ENCODE measurements at places on chromosomes 12 and 14. TPM values are rescaled to one million over a fixed set of nuclear protein-coding genes. Genes with fewer than 3 reads are reported as not detected.

- DNase-seq = peak; percentile 88
Observed at GRCh38 chr12:90058704-90059103, 350.1 kb upstream of the ATP2B1 start.

GRCh38 chr14:88798156-88798555 is 5.4 kb upstream of the EML5 start:
- no peak for DNase-seq

DNA sequence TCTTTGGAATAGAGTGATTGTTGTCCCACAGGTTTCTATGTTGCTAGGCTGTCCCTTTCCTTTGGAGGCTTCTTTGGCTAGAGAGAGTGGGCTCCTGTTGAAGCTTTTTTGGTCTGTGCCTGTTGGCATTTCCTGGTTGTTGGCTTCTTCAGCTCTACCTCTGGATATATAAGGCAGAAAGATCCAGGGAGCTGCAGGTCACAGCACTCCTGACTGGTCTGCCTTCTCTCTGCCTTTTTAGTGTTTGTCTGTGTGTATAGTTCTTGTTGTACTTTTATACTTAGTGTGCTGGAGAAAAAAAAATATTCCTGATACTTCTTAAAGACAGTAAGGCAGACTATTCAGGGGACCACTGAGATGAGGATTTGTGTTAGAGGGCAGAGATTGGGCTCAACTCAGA is 202.7 kb downstream of the FBXL14 start:
- DNase-seq = no peak

DNA sequence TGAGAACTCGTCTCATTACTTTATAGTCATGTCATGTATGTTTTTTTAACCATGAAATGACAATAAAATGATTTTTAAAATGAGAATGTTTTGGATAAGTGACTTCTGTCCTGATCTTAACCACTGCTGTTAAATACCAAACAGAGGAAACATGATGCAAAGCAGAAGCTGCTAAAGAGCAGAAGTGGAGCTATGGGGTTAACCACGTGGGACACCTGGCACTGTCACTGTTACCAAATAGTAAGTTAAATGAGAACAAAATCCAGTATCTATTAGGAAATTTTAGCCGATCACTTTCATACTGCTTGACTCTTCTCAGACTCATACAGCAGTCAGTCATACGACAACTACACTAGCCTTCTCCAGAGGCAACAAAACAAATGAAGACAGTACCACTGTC is 82.4 kb downstream of the SCAF11 start:
- DNase-seq = no peak

- no peak for DNase-seq
Observed at GRCh38 chr12:112456029-112456428, 37.3 kb downstream of the PTPN11 start.

GRCh38 chr12:105659355-105660075 is 329.0 kb downstream of the C12orf75 start:
- peak; percentile 68 for DNase-seq

GRCh38 chr14:61528591-61529021 is 166.7 kb upstream of the HIF1A start:
- DNase-seq = peak; percentile 96

GRCh38 chr12:1500095-1500801 is 94.1 kb downstream of the FBXL14 start:
- peak; percentile 58 for DNase-seq

- DNase-seq = no peak
Observed at GRCh38 chr12:95484524-95484923, 10.6 kb downstream of the METAP2 start.

GRCh38 chr12:57237596-57237931 is 8.1 kb downstream of the SHMT2 start:
- DNase-seq = no peak

- DNase-seq = peak; percentile 4
Observed at GRCh38 chr14:22780105-22780679, 13.7 kb downstream of the OXA1L start.

GRCh38 chr12:11651381-11651780 is 1.9 kb downstream of the ETV6 start:
- no peak for DNase-seq

GRCh38 chr14:22872833-22873520 is 1.4 kb downstream of the LRP10 start:
- peak; percentile 3 for DNase-seq

GRCh38 chr14:55446833-55447232 is 6.4 kb upstream of the TBPL2 start:
- peak; percentile 89 for DNase-seq

DNA sequence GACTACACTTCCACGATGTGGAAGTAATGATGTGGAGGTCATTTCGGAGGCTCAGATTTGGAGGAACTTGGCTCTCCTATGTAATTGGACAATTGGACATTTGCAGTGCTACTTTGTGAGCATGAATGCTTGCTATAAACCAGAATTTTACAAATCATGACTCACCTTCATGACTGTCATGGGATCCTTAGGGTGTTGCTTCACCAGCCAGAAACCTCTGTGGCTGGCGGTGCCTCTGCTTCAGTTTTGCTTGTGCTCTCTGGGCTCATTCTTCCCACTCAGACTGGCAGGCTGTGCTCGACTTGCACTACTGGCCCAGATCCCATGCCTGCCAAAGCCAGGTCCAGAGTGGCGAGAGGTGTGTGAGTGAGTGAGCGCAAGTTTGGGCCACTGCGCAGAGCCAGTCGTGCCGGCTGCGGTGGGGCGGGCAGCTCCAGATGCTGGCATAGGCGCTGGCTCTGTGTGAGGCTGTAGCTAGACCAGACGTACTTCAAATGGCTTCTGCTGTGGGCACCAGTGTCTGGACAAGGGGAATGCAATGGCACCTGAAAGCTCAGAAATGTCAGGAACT is 387.8 kb downstream of the AEBP2 start:
- DNase-seq = no peak

GRCh38 chr14:104228716-104229533 is 90.5 kb downstream of the KIF26A start:
- DNase-seq = no peak

- peak; percentile 13 for DNase-seq
Observed at GRCh38 chr12:64525461-64526160, 73.7 kb downstream of the TBK1 start.

- DNase-seq = peak; percentile 80
Observed at GRCh38 chr14:42994051-42994736, 1387.5 kb downstream of the LRFN5 start.

DNA sequence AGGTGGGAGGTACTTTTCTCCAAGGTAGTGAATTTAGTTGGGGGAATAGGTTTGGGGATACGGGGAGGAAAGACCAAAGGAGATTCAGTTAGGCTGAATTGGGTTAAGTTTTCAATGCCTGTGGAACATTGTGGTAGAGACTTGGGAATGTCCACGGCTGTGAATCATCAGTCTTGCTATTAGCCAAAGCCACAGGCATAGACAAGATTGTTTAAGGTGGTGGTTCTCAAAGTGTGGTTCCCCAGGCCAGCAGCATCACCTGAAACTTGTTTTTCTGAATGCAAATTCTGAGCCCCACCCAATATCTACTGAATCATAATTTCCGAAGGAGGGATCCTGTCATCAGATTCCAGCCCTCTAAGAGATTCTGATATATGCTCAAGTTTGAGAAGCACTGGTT is 316.2 kb downstream of the EGLN3 start:
- DNase-seq = peak; percentile 77

- DNase-seq = peak; percentile 34
Observed at GRCh38 chr12:88529531-88530488, 50.5 kb downstream of the KITLG start.

DNA sequence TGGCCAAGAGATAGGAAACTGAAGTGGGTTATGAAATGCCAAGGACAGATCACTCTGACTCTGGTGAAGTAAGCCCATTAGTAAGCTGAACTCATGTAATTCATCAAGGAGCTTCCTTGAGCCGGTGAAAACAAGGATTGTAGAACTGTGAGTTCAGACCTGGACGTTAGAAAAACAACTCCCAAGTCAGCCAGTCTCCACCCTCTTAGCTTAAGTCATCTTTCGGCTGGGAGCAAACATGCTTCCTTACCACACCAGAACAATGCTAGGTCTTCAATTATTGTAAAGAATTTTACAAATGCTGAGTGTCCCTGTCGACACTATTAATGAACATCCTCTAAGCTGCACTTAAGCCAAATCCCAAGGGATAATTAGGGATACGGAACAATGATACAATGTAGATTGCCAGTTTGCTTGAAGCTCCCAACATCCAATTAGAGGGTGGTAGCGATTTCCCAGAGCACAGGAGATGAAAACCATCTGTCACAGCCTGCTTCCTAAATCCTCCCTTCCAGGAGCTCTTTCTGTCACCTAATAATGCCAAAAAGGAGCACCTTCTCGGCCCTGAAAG is 45.7 kb upstream of the VASH1 start:
- no peak for DNase-seq

DNA sequence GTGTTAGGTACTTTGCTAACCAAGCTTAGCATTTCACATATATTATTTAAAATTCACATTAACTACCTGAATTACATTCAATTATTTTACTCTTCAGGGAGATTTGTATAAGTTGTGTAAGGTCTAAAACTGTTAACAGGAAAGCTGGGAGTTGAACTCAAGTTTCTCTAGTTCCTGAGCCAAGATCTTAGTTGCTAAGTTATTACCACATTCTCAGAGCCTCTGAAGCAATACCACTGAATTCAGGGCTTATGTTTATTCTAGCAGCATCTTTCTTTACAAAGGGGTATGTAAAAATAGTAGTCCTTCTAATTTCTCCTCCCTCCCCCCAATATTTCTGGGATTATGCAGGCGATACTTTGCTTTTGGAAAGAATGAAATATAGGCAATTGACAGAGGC is 786.8 kb downstream of the DIO2 start:
- no peak for DNase-seq

DNA sequence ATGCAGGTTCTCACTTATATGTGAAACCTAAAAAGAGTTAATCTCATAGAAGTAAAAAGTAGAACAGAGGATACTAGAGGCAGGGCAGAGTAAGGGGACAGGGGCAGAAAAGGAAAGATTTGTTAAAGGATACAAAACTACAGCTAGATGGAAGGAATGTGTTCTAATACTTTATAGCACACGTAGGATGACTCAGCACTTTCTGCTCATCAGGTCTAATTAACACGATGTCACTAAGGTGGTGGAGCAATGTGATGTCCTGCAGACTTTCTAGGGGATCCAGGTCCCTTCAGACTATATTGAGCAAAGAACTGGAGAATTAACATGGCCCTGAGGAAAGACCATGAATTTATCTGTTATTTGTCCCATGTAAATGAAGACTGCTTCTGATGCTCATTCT is 80.8 kb upstream of the CMKLR1 start:
- no peak for DNase-seq

DNA sequence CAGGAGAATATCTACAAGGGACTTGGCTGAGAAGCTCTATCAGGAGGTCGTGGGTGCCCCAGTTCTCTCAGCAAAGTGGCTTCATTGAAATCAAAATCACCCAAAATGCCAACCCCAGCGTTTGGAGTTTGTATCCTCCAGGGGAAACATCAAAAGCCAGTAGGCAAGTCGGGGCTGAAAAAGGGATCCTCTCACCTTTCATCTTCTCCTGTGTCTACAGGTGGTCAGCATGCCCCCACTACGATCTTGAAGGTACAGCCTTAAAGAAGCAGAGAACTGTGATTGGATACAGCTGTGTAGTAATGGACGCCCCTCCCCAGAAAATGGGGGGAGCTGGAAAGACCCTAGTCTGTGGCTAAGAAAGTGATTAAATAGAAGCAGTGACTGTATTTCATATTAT is 22.2 kb downstream of the HRK start:
- no peak for DNase-seq

DNA sequence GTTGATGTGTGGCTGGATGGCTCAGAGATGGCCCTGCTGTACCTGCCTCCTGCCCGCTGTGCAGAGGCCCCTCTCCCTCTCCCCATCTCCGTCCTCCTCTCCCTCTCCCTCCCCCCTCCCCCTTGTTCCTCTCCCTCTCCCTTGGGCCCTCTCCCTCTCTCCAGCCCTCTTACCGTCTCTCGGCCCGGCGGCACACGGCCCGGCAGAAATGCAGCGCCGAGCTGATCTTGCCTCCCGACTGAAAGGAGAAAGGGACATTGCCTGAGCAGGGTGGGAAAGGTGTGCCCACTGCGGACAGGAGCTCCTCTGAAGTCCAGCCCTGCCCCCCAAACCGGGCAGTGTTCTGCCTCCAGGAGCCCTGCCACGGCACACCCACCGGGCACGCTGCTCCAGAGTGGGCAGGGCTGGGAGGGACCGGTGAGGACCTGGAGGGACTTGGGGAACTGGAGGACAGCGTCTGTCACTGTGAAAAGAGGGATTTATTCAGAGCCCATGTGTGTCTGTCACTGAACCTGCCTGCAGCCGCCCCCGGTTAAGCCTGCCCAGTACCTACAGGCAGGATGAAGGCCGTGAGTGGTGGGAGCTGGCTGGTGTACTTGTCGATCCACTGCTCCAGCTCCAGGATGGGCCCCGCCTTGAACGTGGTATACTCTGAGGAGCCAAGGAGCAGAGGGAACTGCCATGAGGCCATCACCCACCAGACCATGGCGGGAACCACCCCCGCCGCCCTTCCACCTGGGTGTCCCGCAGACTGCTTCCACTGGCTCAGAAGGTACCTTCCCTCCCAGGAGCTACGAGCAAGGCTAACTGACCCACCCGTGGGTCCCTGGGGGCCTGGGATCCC is 12.2 kb downstream of the MMAB start:
- no peak for DNase-seq

The GPR132 gene
- total RNA-seq = 2.2 TPM

The PLBD1 gene
- total RNA-seq = 1.1 TPM

The ACSM4 gene
- not detected for total RNA-seq

The ST8SIA1 gene
- total RNA-seq = 14.4 TPM

The SLCO1B3 gene
- not detected for total RNA-seq

The LRTM2 gene
- total RNA-seq = not detected

The MFAP5 gene
- 86.4 TPM for total RNA-seq

The RPS6KL1 gene
- 1.7 TPM for total RNA-seq

The ARMH4 gene
- 22.7 TPM for total RNA-seq

The KSR2 gene
- 0.98 TPM for total RNA-seq

The SMIM41 gene
- total RNA-seq = 0.18 TPM

The CD9 gene
- total RNA-seq = 46.0 TPM

The ARHGAP5 gene
- total RNA-seq = 127 TPM

The ANG gene
- 5.2 TPM for total RNA-seq

The OLR1 gene
- 0.96 TPM for total RNA-seq

The TMBIM6 gene
- total RNA-seq = 452 TPM

The CABP1 gene
- 0.19 TPM for total RNA-seq

The FOXG1 gene
- total RNA-seq = 0.18 TPM

The TMTC2 gene
- total RNA-seq = 1.7 TPM

The MYBPC1 gene
- not detected for total RNA-seq
